ENCODE measurements at places on chromosomes 11 and 22.

DNA sequence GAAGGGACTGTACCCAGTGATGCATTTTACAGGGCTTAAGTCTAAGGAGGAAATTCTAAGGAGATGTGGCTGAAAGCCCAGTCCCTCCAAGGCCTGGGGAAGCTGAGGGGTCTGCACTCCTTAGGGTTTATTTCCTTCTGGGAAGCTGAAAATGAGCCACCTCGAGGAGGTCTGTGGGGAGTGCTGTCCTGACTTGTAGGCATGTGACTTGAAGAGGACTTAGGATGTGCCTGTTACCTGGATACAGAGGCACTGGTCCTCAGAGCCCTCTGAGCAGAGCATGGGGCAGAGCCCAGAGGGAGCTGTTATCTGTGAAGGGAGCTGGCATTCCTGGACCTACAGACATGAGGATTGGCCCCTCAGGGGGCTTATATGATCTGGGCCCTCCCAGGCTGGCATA lies 77.1 kb downstream of the TP53I11 start:
- DNase-seq = no peak

GRCh38 chr22:22847241-22847640 lies 40.4 kb upstream of the IGLL5 start:
- no peak for DNase-seq

- no peak for DNase-seq
Observed at GRCh38 chr11:75474878-75475766, 42.1 kb upstream of the KLHL35 start.

DNA sequence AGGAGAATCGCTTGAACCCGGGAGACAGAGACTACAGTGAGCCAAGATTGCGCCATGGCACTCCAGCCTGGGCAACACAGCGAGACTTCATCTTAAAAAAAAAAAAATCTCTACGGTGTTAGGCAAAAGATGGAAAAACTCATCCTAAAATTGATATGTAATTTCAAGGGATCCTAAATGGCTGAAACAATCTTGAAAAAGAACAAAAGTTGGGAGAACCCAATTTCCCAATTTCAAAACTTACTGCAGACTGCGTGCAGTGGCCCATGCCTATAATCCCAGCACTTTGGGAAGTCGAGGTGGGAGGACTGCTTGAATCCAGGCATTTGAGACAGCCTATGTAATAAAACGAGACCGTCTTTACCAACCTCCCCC lies 31.7 kb upstream of the TOP3B start:
- no peak for DNase-seq

DNA sequence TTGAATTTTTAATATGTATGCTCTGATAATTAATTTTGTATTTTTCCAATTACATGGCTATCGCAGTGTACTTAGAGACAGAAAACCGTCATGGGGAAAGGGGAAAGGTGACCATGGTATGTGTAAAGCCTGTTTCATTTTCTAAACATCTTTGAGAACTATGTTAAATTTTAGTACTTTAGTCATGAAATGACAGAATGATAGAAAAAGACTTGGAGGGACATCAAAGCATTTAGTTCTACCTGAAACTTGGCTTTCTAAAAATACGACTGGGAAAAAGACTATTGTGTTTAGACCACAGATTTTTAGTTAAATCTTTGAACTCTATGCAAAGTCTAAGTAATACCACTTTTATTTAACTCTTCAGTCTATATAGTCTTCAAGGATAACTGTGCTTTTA lies 54.1 kb downstream of the MAML2 start:
- no peak for DNase-seq
